ENCODE measurements at places on chromosomes 6 and 20. TPM values are rescaled to one million over a fixed set of nuclear protein-coding genes. Genes with fewer than 3 reads are reported as not detected.

DNA sequence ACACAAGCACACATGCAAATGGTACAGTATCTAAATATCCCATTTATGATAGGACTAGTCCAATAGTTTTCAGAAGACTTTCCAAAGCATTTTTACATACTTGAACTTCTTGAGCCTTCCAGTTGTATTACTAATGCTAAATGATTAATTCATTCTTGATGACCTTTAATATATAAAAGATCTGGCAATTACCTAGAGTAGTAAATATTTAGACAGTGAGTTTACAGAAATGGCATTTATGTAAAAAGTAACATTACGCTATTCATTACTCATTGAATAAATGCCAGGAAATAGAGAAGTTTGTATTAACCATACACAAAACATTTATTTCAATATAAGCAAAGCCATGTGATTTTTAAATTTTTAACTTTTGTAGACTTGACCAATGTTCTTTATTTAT, 158.8 kb downstream of the DST start:
- DNase-seq: no peak

DNA sequence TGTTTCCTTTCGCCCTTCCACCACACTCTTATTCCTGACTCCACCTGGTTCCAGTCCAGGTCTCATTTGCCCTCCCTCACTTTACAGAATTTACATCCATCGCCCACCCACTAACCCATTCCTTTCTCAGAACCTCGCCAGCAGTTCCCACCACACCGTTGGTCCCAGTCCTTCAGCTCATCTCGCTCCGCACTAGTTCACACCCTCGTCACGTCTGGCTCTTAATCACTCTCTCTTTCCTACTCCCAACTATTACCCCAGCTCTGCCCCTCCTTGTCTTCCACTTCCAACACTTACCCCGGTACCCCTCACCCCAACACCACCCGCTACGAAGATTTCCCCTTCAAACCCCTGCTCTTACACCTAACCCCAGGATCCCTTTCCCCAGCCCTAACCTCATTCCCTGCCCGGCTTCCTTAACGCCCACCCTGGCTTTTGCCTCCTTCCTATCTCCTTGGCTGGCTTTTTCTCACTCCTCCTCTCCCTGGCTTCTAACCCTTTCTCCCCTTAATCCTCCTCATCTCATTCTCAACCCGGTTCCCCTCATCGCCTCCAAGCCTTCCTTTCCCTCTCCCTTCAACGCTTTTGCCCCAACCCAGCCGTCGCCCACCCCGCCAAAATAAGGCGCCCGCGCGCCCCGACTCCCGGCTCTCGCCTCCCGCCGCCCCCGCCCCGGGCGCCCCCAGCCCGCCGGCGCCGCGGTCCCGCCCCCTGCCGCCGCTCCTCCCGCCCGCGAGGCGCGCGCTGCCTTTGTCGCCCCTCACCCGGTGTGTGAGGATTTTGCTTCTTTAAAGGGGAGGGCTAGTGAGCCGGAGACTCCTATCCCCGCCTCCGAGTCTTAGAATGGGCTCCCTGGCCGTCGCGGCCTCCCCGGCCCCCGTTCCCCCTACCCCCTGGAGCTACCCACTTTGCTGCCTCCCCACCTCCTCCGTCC, 542 bp downstream of the USP49 start:
- no peak for DNase-seq

DNA sequence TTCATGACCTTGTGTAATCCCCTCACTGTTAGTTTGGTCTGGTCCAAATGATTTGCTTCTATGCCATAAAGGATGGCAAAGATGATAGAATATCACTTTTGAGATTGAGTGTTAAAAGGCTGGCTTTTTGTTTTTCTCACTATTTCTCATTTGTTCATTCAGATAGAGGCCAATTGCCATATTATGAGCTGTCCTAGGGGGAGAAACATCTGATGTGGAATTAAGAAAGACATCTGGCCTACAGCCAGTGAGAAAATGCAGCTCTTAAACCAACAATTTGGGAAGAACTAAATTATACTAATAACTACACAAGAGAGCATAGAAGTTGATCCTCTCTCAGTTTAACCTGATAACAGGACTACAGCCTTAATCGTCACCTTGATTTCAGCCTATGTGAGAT, 1668.6 kb downstream of the GRIK2 start:
- no peak for DNase-seq

GRCh38 chr6:156771047-156771446, 6.1 kb upstream of the ARID1B start:
- DNase-seq: no peak

- no peak for DNase-seq
Observed at GRCh38 chr20:42267793-42268384, 649.7 kb upstream of the CHD6 start.

GRCh38 chr6:124539096-124539495, 423.1 kb upstream of the RNF217 start:
- no peak for DNase-seq

DNA sequence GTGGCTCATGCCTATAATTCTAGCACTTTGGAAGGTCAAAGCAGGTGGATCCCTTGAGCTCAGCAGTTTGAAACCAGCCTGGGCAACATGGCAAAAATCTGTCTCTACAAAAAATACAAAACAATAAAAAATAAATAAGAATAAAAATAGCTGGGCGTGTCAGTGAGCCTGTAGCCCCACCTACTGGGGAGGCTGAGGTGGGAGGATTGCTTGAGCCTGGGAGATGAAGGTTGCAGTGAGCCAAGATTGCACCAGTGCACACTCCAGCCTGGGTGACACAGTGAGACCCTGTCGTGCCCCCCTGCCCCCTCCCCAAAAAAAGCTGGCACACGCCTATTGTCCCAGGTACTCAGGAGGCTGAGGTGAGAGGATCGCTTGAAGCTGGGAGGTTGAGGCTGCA, 35.1 kb upstream of the SRPK1 start:
- DNase-seq: no peak

DNA sequence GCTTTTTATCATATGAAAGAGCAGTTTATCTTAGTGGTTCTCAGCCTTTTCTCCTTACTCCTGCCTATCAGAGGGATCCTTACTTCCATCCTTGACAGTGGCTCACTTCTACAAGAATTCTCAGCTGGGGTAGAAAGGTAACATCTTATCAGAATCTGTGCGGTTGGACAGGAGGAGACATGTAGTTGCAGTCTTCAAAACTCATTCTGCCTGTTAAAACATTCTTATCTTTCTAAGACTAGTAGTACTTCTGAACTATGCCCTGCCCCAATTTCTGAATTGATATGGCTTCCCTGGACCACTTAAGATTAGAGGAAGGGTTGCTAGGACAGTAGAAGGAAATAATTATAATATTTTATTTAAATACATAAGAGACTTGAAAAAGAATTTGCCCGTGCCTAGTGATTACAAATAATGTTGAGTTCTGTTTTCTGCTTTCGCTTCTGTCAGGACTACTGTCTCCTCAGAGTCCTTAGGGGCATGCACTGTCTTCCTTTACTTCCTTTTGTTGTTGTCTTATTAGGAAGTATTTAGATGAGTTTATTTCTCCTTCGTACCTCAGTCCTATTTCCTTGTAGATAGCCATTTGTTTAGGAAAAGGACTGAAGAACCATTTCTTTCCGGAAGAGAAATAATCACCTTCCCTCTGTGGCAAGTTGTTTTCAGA, 24.9 kb downstream of the BLTP3A start:
- DNase-seq: no peak

Gene PAX1
- not detected for total RNA-seq

Gene GHRH
- not detected for total RNA-seq

Gene MLIP
- total RNA-seq: 1.2 TPM

Data from colonic mucosa (tissue), 4 donors.